ENCODE measurements at places on chromosomes 12 and 14. TPM values are rescaled to one million over a fixed set of nuclear protein-coding genes. Genes with fewer than 3 reads are reported as not detected.

The CLEC6A gene
- not detected for total RNA-seq

The MARS1 gene
- total RNA-seq = 135 TPM

GRCh38 chr14:77099425-77100167 lies 1.5 kb downstream of the CIPC start:
- DNase-seq = no peak

DNA sequence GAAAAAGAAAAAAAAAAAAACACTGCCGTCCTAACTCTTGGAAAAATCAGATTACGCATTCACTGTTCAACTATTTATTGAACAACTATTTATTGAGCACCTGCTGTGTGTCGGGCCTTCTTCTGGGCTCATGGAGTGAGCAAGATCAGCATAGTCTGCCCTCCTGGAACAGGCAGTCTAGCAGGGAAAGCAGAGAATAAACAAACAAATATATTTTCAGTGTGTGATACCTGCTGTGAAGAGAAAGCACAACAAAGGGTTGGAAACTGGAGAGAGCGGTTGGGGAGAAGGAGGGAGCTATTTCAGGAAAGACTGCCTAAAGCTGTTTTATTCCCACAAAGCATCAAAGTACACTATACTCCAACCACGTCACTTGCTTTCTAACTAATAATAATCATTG lies 10.8 kb downstream of the PROX2 start:
- DNase-seq = no peak

DNA sequence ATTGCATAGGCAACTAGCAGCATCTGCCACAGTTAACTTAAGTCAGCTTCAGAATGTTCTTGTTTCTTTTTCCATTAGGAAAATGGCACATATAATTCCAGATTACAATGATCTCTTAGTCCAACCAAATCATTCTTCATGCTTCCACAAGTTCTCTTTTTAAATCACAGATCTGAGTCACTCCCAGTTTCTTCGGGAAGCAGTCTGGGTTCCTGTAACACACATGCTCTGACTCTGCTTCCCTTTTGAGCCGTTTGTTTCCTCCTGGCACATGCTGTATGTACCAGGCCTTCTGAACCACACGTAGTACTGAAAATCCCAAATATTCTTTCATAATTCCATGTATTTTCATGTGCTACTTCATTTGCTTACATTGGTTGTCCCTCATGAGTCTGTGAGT lies 388.8 kb upstream of the PDE3A start:
- DNase-seq = no peak

All from posterior vena cava (tissue), 2 donors.